Hematopoietic multipotent progenitor cell treated with erythropoietin and hydrocortisone succinate and interleukin-3 and kit ligand, for 6 days (in vitro differentiated cells): ENCODE measurements at places on chromosomes 13 and 19.

DNA sequence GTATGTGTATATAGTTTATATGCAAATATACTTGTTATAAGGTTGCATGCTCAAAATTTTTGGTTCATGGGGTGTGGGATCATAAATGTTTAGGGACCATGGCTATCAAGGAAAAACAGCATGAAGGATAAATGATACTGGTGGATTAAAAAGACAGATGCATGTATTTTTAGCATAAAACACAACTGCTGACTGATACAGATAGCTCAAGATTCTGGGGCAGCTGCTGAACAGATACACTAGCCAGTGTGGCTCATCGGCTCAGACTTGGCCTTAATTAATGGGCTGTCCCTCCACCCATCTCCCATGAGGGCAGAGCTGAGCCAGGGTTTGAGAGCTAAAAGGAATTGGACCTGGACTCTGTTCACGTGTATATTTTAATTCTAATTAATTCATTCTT is 11.4 kb downstream of the ALOX5AP start:
- peak; percentile 30 for DNase-seq

DNA sequence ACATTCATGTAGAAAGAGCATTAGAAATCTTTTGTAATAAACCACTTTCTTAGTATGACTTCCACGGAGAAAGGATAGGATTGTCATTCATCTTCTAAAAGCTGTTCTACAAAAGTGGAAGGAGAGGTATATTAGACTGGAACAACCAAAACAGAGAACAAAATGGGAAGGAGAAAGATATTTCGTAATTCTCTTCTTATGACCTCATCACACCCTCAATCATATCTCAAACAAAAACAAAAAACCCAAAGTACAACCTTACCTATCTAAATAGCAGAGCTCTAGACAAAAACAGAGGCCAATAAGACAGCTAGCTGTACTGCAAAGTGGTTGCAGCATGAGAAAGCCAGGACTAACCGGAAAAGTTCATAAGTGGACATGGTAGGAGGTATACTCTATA is 46.3 kb downstream of the DACH1 start:
- no peak for DNase-seq

GRCh38 chr19:49094505-49095482 is 9.5 kb downstream of the SNRNP70 start:
- DNase-seq = no peak

DNA sequence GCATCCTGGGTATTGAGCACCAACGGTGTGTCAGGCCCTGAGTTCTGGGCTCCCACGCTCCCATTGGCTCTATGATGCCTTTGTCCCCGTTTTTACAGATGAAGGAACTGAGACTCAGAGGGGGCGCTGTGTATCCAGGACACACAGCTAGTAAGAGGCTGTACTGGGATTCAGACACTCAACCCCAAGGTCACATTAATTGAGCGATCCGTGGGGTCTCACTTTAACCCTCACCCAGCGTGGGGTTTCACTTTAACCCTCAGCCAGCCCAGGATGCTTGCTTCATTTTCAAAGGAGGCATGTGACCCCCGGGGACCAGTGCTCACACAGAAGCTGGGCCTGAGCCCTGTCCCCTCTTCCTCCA is 42.6 kb downstream of the CYP4F22 start:
- peak; percentile 42 for DNase-seq

- DNase-seq = no peak
Measured at GRCh38 chr19:5572556-5573286, 5.0 kb upstream of the TINCR start.

DNA sequence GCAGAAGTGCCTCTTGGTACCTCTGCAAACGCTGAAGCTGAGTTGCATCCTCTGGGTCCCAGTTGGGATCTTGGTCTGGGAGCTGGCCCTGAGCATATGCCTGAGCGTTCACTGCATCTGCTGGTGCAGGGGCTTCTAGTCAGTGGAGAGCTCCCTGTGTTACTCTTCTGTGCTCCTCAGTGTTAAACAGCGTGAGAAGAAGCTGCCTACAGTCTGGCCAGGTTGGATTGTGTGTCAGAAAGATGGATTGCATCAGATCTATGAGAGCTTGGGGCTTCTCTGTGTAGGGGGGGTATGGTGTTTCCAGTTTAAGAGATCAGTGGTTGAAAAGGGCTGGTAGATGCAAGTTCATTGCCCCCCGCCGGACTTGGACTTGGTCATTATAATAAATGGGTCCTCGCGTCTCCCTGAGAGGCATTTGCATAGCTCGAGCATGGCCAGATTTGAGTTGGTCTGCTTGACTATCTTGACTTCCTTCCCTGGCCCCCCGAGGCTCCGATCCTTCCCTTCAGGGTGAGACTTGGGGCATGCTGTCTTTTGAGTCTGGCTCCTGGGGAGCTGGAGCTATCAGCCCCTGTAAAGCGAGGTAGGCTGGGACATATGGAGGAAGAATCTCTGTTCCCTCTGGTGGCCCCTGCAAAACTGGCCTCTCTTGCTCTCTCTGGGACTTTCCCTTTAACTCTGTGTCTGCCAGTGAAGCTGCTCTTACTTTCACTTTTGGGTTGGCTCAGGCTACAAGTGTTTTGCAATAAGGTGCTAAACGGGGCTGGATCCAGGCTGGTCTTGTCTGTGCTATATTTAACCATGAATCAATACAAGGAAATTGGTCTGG is 52.9 kb downstream of the OR10H4 start:
- peak; percentile 52 for DNase-seq

- DNase-seq = peak; percentile 84
Measured at GRCh38 chr19:3284759-3285646, 60.5 kb downstream of the CELF5 start.

DNA sequence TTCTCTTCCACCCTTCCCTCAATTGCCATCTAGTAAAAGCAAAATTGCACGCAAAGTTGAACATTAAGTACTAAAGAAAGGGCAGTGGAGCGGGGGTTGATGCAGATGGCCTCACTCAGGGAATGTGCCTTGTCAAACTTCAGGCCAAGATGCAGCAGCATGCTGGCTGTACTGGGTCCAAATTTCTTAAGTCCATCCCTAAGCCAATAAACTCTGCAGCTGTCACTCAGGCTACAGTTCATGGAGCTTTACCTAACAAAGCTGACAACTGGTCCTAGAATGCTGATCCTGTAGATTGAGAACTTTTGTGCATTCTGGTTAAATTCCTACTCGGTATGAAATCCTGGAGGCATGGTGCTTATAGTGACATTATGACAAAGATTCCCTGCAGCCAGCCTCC is 88.4 kb downstream of the FOXO1 start:
- no peak for DNase-seq

DNA sequence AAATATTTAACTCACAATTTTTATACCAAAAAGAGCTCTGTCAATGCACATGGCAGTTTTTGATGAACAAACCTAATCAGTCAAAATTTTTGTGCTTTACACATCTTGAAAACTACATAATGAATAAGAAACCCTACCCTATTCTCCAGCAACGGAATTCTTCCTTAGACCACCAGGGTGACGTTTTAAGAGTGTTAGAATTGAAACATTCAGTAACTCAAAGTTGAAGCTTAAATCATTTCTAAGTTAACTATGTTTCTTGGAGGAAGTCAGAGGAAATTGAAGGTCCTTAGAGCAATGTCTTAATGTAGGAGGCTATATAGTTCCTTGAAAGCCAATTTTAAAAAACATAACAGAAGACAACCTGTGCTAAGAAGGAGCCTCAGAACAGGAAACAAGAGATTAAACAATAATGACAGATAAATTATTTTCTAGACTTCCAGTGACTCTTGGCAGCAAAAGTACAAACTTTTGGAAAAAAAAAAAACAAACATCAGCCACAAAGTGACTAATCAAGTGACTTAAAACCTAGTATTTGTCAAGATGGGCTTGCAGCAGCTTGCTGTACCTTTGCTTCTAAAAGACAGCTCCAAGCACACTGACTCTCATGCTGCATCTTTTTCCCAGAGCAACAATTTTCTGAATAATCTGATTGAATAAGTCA is 6.2 kb downstream of the SPRY2 start:
- peak; percentile 10 for DNase-seq

- DNase-seq = no peak
Measured at GRCh38 chr19:50898018-50898417, 13.2 kb downstream of the KLK4 start.

DNA sequence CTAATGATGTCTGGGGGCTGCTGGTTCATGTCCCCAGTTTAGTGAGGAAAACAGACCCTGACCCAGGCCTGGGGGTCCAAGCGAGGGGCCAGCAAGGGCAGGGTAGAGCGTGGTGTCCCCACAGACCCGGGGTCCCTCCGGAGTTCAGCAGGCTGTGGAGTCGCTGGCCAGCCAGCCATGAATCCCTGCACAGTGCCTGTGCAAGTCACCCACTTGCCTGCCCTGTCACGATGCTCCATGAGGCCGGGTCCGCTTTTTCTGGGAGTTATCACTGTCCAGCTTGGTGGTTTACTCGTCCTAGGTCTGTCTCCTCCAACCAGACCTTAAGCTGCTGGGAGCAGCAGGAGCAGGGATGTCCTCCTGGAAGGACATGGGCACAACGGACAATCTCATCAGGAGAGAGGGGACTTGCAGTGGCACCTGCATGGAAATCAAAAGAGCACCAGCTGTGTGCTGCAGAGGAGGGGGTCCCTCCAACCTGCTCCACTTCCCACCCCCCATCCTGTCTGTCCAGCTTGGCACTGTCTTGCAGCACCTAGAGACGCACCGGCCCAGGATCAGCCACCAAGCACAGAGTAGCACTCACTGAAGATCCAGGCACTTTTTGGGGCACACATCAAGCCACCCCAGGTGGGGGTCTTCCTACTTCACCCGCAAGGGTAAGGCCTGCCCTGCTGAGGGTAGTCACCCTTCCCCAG is 121.8 kb downstream of the URI1 start:
- DNase-seq = no peak

DNA sequence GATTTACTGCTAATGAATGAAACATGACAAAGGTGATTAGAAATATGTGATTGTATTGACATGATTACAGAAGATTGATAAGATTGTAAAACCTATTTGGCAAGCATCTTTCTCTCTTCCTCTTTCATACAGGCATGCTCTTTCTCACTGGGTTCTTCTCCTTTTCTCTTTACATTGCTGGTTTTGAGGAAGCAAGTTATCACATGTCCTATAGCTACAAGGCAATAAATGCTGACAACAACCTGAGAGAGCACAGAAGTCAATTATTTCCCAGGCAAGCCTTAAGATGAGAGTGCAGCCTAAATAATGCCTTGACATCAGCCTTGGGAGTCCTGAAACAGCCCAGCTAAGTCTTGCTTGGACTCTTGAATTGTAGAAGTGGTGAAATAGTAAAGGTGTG is 875.0 kb downstream of the SLITRK1 start:
- peak; percentile 23 for DNase-seq

DNA sequence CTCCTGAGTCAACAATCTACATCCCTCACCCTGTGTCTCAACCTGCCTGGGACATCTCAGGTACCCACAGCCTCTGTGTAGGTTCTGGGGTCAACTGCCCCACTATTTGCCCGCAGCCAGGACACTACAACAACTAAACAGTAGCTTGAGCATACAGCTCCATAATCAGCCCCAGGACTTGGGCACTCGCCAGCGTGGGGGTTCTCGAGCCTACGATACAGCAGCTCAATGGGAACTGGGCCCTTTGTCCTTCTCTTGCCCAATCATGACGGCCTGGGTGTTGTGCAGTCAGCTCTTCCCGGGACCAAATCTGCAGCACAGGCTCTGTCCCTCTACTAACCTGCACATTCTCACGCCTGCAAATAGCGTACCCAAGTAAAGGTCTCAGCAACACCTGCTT is 1.3 kb downstream of the ZNF180 start:
- DNase-seq = peak; percentile 19

- DNase-seq = no peak
Measured at GRCh38 chr13:23934520-23934919, 37.2 kb upstream of the C1QTNF9B start.

DNA sequence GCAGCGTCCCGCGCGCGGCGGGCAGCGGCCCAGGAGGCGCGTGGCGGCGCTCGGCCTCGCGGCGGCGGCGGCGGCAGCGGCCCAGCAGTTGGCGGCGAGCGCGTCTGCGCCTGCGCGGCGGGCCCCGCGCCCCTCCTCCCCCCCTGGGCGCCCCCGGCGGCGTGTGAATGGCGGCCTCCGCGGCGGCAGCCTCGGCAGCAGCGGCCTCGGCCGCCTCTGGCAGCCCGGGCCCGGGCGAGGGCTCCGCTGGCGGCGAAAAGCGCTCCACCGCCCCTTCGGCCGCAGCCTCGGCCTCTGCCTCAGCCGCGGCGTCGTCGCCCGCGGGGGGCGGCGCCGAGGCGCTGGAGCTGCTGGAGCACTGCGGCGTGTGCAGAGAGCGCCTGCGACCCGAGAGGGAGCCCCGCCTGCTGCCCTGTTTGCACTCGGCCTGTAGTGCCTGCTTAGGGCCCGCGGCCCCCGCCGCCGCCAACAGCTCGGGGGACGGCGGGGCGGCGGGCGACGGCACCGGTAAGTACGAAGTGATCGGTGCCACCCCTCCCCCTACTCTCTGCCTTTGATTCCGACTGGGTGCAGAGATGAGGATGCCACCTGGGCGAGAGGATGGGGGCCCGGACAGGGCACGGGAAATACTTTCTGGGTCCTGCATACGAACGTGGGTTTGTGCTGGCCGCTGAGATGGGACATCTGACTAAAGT is 874 bp downstream of the TRIM28 start:
- DNase-seq = peak; percentile 61

DNA sequence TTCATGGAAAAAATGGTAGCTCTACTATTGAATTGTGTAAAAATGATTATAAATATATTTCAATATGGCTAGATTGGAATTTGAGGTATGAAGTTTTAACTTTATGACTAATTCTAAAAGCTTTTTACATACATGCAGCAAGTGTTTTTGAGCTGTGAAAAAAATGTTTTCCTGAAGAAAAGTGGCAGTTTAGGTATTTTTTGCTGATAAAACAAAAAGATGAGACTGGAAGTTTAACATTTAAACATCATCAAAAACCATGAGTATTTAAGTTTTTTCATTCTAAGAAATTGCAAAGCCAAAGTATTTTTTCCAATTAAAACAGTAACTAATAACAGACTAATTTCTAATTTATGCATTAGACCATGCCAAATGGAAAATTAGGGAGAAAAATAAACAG is 751.1 kb downstream of the FGF9 start:
- no peak for DNase-seq

GRCh38 chr19:49666120-49666444 is 349 bp downstream of the BCL2L12 start:
- DNase-seq = no peak

DNA sequence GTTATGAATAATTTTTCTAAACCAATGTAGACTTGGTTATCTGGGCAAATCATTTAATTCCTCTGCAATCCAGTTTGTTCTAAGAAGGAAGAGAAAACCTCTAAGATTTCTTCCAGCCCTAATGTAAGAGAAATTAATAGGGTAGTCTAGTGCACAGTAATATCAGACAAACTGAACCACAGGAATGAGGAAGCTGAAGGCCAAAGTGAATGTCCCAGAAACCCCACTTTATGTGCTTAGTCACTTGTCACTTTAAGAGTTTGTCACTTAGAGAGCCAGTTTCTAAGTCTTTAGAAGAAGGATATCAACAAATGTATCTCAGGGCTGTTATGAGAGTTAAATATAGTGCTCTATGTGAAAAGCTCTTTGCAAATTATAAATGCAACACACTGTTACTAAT is 750.6 kb downstream of the DIAPH3 start:
- peak; percentile 47 for DNase-seq
